AML-193 (cell line): ENCODE measurements at places on chromosomes 6 and 20.

- DNase-seq, result no peak
Observed at GRCh38 chr20:63703471-63703975, 4.3 kb downstream of the ARFRP1 start.

GRCh38 chr6:26537160-26537845 is 863 bp upstream of the HMGN4 start:
- peak; percentile 96 for DNase-seq

DNA sequence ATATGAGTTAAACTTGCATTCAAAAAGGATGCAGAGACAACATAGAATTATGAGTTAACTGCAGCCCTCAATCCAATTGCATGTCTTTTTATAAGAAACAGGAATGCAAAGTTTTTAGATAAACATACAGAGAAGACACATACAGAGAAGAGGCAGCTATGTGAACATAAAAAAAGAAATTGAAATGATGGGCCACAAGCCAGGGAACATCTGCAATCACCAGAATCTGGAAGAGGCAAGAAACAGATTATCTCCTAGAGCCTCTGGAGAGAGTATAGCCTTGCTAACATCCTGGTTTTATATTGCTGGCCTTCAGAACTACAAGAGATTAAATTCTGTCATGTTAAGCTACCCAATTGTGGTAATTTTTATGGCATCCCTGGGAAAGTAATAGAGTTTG is 257.2 kb upstream of the EYS start:
- no peak for DNase-seq

DNA sequence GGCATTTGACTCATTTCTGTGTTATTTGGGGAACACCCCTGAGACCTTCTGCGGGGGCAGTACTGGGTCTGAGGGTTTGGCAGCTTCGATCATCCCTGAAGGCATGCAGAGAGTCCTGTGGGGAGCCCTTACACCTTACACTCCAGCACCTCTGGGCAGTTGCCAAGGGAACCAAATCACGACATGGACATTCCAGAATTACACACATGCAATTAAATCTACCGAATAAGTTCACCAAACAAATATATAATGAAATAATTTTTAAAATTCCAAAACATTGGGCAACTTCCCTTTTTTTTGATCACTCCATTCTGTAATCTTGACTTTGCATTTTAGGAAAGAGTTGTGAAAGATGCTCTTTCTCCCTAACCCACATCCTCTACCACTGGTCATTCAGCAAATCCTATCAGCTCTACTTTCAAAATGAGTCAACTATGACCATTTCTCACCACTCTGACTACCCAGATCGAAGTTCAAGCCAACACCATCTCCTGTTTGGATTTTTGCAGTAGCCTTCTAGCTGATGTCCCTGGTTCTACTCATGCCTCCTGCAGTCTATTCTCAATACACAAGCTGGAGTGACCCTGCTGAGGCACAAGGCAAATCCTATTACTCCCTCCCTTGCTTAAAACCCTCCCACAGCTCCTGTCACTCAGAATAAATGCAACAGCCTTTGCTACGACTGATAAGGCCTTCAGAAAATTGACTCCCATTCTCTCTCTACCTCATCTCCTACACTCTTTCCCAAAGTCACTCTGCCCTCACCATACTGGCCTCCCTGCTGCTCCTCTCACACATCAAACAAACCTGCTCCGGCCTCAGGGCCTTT is 533.3 kb downstream of the HACE1 start:
- DNase-seq, result peak; percentile 87

- DNase-seq, result no peak
Observed at GRCh38 chr6:109701221-109701620, 10.1 kb downstream of the FIG4 start.

DNA sequence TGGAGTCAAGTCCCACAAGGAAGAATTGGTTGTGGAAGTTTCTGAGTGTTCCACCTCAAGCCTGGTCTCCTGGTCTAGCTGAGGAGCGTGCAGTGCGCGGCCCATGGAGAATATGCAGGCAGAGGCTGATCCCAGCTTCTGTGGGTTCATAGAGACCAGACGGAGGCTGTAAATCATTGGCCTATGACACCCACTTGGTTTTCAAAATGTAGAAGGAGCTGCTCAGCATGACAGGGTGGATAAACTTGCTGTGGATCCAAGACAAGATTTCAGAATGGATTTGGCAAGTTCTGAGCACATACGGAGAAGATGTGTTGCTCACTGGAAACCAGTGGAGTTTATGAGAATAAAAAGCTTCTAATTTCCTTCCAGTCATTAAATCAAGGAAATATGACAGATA is 744 bp downstream of the KIF25 start:
- DNase-seq, result no peak

- no peak for DNase-seq
Observed at GRCh38 chr6:82832811-82833210, 232.8 kb downstream of the UBE3D start.

DNA sequence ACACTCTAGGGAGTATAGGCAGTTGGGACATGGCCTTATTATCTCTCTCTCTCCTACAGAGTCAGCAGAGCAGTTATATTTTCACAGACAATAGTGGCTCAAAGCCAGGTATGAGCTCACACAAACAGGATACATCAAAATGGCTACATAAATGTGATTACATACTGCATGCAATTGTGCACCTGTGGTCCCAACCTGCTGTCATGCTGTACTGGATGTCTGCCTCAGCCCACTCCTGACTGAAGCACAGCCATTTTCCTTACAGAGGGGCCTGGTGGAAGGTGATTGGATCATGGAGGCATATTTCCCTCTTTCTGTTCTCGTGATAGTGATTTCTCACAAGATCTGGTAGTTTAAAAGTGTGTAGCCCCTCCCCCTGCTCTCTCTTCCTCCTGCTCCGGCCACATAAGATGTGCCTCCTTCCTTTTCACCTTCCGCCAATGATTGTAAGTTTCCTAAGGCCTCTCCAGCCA is 37.0 kb upstream of the SAMHD1 start:
- no peak for DNase-seq

- no peak for DNase-seq
Observed at GRCh38 chr6:111666847-111667246, 61.2 kb upstream of the TRAF3IP2 start.

DNA sequence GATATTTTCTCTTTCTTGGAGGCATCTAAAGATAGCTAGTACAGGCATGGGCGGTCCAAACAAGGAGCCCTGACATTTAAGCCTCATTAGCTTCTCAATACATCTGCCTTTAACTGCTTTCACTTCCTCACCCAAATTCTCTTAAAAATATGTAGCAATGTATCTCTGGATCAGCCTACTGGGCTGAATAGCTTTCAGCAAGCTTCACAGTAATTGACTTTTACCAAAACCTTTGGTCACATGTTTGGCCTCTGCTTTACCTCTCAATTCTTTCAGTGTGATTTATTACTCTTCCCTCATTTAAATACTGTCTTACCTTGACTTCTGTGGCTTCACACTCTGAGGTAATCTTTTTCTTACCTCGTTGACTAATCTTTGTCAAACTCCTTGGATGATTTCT is 1618.1 kb downstream of the GRIK2 start:
- DNase-seq, result no peak

GRCh38 chr6:152166897-152167296 is 359.4 kb downstream of the ESR1 start:
- no peak for DNase-seq

DNA sequence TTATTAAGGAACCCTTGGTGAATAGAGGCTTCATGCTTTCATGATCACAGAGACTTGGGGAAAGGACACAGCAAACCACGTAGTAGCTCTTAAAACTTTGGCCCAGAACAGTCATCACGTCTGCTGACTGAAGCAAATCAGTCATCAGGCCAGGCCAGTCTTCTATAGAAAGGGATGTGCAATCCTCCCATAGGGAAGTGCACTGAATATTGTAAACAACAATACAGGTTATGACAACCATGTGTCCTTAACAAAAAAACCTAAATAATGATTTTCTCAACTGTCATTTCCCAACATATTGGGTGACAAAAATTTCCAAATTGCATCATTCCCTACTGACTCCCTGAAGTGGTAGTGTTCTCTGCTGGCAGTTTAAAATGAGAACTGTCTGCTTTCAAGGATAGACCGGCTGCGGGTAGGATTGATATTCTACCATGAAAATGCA is 388.2 kb upstream of the CITED2 start:
- DNase-seq, result peak; percentile 42

DNA sequence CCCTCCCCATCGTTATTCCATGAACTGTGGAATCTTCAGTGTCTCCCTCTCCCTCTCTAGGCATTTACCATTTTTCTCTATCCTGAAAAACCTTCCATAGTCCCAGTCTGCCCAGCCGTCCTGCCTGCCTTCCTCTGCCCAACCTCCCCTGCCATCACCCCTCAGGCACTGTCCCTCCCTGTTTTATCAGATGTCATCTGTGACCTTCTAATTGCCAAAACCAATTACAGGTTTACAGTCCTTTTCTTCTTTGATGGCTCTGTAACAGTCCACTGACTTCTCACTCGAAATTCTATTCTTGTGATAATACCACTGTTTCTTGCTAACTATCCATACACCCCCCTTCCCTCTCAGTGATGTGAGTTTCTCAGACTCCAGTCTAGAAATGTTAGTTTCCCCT is 2.3 kb upstream of the SLC23A2 start:
- no peak for DNase-seq

DNA sequence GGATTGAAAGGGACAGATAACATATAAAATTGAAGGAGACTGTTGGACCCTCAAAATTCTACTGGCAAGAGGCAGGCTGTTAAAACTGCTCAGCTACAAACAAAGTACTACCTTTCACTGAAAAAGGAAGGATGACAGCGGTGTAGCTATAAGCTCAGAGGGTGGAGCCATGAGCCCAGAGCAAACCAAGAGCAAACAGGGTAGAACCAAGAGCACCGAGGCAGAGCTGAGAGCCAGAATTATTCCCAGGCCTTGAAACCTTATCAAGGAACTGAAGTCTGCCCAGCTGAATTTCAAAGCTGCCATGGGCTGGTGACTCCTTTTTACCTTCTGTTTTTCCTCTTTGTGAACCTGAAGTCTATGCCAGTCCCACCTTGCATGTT is 74.7 kb upstream of the SLC4A11 start:
- peak; percentile 13 for DNase-seq

GRCh38 chr6:132948889-132949288 is 134.5 kb downstream of the RPS12 start:
- DNase-seq, result no peak

DNA sequence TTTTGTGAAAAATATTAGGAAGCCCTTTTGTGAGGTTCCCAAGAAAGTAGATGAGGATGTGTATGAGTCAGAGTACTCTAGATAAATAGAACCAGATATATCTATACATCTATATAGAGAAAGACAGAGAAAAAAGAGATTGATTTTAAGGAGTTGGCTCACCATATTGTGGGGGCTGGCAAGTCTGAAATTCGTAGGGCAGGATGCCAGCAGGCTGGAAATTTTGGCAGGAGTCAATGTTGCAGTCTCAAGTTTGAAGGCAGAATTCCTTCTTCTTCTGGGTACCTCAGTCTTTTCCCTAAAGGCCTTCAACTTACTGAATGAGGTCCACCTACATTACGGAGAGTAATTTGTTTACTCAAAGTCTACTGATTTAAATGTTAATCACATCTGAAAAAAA is 65.3 kb upstream of the SAMD3 start:
- no peak for DNase-seq
